Activated CD4-positive, alpha-beta memory T cell treated with anti-CD3 and anti-CD28 coated beads for 36 hours (primary cell): ENCODE measurements at places on chromosomes 11 and 22. TPM values are rescaled to one million over a fixed set of nuclear protein-coding genes. Genes with fewer than 3 reads are reported as not detected.

KCTD14 gene
- total RNA-seq: 0.17 TPM

DNA sequence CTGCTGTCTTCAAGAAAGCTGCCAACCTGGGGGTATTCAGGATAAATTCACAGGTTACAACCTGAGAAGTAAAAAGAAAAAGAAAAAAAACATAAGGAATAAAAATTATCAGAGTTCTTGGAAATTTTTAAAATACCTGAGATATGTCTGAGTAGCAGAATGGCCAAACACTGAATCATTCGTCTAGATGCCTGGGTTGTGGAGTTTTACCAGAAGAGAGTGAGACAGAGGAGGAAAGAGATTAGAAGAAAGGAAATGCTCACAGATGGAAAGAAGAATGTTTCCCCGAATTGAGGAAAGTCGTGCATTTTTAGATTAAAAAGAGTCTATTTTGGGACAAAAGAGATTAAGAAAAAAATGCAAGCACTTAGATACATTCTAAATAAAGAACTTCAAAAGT lies 1026.7 kb downstream of the TBC1D22A start:
- DNase-seq: no peak
- H3K36me3 ChIP-seq: peaks cover 2% of the 10 kb centered on the region
- H3K27ac ChIP-seq: no peak overlapping the region
- H3K27me3 ChIP-seq: peaks cover 11% of the 10 kb centered on the region
- H3K4me3 ChIP-seq: no peak overlapping the region
- no peaks in the 10 kb centered on the region for H3K4me1 ChIP-seq

ART5 gene
- total RNA-seq: not detected

GRCh38 chr11:9201372-9202162 lies 63.6 kb downstream of the DENND5A start:
- H3K36me3 ChIP-seq: peaks cover 13% of the 10 kb centered on the region
- H3K4me1 ChIP-seq: peaks cover 9% of the 10 kb centered on the region

DNA sequence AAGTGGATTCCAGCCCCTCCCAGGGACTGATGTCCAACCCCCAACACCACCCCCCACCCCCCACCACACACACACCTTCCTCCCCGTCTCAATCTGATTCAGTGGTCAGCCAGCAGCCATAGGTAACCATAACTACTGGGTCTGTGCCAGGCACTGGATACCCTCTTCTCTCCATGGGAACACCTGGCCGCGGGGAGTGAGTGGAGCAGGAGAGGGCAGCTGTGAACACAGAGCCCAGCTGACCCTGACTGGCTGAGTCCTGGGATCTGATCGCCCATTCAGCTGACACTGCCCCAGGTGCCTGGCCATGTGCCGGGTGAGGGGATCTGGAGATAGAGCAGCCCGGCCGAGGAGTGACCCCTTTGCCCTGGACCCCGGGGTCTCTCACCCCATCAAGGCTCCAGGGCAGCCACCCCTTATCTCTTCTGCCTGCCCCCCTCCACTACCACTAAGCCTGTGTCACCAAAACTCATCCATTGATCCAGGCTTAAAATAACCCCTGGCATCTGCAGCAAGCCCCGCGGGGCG lies 2.6 kb upstream of the SHISA8 start:
- H3K27ac ChIP-seq: no peak overlapping the region
- peaks cover 22% of the 10 kb centered on the region for H3K4me1 ChIP-seq
- DNase-seq: no peak
- H3K4me3 ChIP-seq: no peak overlapping the region
- H3K36me3 ChIP-seq: no peaks in the 10 kb centered on the region

APOA4 gene
- total RNA-seq: not detected

DNA sequence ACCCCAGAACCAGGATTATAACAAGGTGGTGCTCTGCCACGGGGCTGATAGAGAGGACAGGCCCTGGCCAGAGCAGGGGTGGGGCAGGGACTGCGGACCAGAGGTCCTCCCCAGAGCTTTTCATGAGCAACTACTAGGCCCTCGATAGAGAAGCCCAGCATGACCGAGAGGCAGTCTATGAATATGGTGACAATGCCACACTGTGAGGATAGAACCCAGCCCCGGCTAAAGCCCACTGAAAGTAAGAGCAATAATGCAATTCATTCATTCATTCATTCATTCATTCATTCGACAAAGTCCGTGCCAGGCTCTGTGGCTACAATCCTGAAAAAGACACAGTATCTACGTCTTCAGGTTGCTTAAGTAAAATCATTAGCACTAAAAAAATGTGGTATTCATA lies 35.6 kb upstream of the CD5 start:
- H3K4me1 ChIP-seq: peaks cover 94% of the 10 kb centered on the region
- peak overlapping the region; percentile 99 for H3K27ac ChIP-seq
- H3K27me3 ChIP-seq: no peaks in the 10 kb centered on the region
- DNase-seq: peak; percentile 9

- no peaks in the 10 kb centered on the region for H3K4me1 ChIP-seq
- peaks cover 4% of the 10 kb centered on the region for H3K27me3 ChIP-seq
- H3K4me3 ChIP-seq: no peak overlapping the region
- H3K36me3 ChIP-seq: no peaks in the 10 kb centered on the region
- no peak overlapping the region for H3K27ac ChIP-seq
- no peak for DNase-seq
Observed at GRCh38 chr11:1708716-1709115, 11.7 kb downstream of the KRTAP5-6 start.

DNA sequence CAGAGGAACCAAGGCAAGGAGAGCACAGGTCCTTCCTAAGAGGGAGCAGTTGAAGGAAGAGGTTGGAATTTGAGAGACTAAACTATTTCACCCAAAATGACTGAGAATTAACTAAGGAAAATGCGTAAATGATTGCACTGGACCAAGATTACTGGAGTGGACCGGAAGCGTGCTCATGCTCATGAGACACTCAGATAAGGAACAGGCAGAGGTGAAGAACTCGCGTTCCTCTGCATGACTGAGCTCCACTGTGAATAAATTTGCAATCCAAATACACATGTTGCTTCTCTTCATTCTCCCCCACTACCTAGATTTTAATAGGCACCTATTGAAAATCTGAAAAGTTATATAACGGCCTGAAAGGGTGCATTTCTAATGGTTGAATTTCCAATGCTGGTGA lies 207.0 kb downstream of the KIRREL3 start:
- no peak overlapping the region for H3K27ac ChIP-seq
- H3K4me1 ChIP-seq: no peaks in the 10 kb centered on the region
- H3K27me3 ChIP-seq: no peaks in the 10 kb centered on the region
- no peak overlapping the region for H3K4me3 ChIP-seq

DNA sequence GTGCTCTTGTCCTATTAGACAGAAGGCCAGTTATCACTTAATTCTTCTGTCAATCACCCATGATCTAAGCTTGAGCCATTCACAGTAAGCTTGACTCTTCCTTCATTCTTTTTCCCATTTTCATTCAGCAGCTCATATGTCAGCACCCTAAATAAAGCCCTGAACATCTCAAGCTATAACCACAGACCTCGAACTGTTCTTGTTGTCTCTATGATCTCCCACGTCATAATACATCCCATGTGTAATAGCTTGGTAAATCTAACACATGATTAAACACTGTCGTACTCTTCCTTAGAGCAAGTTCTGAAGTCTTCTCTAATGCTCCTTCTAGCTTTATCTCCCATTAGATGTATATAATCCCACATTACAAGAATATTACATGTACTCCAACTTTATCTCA lies 14.4 kb downstream of the MUC15 start:
- no peak overlapping the region for H3K4me3 ChIP-seq
- no peak for DNase-seq
- H3K4me1 ChIP-seq: no peaks in the 10 kb centered on the region
- H3K36me3 ChIP-seq: no peaks in the 10 kb centered on the region
- H3K27me3 ChIP-seq: no peaks in the 10 kb centered on the region
- H3K27ac ChIP-seq: no peak overlapping the region

OR10D3 gene
- not detected for total RNA-seq

SMIM35 gene
- total RNA-seq: 0.40 TPM

- peak overlapping the region; percentile 40 for H3K27ac ChIP-seq
- no peak overlapping the region for H3K4me3 ChIP-seq
- no peaks in the 10 kb centered on the region for H3K27me3 ChIP-seq
- H3K4me1 ChIP-seq: peaks cover 40% of the 10 kb centered on the region
- DNase-seq: peak; percentile 42
Observed at GRCh38 chr11:118277312-118277711, 13.2 kb upstream of the MPZL2 start.

OR5B21 gene
- total RNA-seq: not detected

GRCh38 chr11:46389450-46390330 lies 1.9 kb downstream of the CHRM4 start:
- peak; percentile 79 for DNase-seq
- peak overlapping the region; percentile 57 for H3K4me3 ChIP-seq
- H3K36me3 ChIP-seq: no peaks in the 10 kb centered on the region
- peaks cover 61% of the 10 kb centered on the region for H3K27me3 ChIP-seq
- H3K4me1 ChIP-seq: peaks cover 31% of the 10 kb centered on the region
- H3K27ac ChIP-seq: no peak overlapping the region

RTN4R gene
- total RNA-seq: 3.1 TPM

B3GAT1 gene
- 0.22 TPM for total RNA-seq

MAPK11 gene
- total RNA-seq: 24.6 TPM

DNA sequence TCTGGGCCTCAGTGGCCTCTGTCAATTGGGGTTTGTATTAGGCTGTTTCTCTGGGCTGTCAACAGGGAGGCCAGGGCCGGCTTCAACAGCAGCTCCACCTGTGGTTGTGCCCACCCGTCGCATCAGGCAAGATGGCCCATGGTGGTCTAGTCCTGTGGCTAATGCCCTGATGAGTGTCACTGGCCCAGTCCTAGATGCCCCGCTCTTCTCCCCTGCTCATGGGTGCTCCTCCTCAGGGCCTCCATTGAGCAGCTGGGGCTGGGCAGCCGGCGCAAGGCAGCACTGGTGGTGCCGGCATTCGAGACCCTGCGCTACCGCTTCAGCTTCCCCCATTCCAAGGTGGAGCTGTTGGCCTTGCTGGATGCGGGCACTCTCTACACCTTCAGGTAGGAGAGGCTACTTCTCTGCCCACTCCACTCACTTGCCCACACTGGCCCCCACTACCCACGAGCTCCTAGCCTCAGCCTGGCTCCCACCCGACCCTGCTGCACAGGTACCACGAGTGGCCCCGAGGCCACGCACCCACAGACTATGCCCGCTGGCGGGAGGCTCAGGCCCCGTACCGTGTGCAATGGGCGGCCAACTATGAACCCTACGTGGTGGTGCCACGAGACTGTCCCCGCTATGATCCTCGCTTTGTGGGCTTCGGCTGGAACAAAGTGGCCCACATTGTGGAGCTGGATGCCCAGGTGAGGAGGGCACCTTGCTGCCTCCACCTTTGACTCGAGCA lies 5.4 kb downstream of the LARGE2 start:
- no peak overlapping the region for H3K4me3 ChIP-seq
- peaks cover 8% of the 10 kb centered on the region for H3K27me3 ChIP-seq
- H3K4me1 ChIP-seq: peaks cover 39% of the 10 kb centered on the region
- DNase-seq: no peak
- H3K27ac ChIP-seq: no peak overlapping the region

DNA sequence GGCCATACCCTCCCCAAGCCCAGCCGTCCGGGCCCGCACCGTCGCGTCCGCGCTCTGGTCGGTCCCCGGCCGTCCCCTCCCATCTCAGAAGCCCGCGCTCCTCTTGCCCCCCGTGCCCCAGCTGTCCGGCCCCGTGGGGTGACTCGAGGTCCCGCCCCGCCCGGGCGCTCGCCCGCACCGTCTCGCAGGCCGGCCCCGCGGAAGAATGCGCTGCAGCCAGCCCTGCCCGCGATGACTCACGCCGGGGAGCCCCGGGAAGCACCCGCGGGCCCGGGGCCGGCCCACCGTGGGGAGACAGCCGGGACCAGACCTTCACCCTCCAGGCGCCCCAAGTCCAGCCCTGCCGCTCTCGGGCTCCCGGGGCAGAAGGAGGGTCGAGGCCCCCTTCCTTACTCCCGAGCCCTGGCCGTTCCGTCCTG lies 320 bp upstream of the PHLDA2 start:
- peak overlapping the region; percentile 70 for H3K27ac ChIP-seq
- peak overlapping the region; percentile 74 for H3K4me3 ChIP-seq
- DNase-seq: peak; percentile 73
- peaks cover 11% of the 10 kb centered on the region for H3K27me3 ChIP-seq

DNA sequence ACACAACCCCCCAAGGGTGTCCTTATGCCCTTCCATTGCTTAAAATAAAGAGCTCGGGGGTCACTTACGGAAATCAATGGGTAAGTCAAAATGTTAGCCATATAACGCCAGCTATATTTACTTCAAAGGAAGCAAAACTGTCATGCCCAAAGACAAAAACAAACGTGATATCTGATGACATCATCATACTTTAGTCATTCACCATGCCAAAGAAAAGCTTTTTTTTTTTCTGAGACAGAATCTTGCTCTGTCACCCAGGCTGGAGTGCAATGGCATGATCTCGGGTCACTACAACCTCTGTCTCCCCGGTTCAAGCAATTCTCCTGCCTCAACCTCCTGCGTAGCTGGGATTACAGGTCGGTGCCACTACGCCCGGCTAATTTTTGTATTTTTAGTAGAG lies 47.7 kb upstream of the SC5D start:
- H3K27me3 ChIP-seq: no peaks in the 10 kb centered on the region
- no peak overlapping the region for H3K27ac ChIP-seq
- no peak for DNase-seq
- H3K4me3 ChIP-seq: no peak overlapping the region
- H3K36me3 ChIP-seq: no peaks in the 10 kb centered on the region

DNA sequence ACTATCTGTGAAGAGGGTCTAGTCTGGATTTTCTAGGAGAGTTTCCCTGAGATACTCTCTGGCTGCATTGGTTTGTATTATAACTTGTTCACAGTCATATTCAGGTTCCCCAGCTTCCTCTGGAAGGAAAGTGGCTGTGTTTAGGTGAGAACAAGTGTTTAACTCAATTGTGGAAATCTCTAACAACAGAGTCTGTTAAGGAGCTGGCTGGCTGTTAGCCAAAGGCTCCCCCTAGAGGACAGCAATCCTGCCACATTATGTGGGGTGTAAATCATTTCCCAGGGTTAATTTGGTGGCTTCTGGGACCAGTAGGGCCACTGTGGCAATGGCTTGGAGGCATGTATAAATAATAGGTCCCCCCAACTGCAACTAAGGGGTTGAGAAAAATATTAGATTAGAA lies 18.4 kb downstream of the MS4A6E start:
- DNase-seq: peak; percentile 21
- no peak overlapping the region for H3K4me3 ChIP-seq
- H3K4me1 ChIP-seq: no peaks in the 10 kb centered on the region
- H3K27ac ChIP-seq: no peak overlapping the region
- peaks cover 26% of the 10 kb centered on the region for H3K27me3 ChIP-seq
- H3K36me3 ChIP-seq: no peaks in the 10 kb centered on the region

DNA sequence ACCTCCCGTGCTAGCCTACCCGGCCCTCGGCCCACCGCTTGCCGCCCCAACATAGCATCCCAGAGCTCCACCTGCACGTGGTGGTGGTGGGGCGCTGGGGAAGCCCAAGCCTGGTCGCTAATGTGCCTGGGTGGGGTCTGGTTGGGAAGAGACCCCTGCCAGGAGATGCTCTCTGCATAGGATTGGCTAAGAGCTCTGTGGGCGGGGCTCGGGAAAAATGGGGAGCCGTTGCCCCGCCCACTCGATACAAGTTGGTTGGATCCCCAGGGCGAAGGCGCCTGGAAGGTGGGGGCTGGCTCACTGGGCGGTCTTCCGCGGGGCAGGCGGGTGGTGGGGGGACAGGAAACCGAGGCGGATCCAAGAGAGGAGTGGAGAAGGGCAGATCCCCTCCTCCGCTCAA lies 7.6 kb downstream of the LRRC10B start:
- H3K36me3 ChIP-seq: no peaks in the 10 kb centered on the region
- H3K4me1 ChIP-seq: peaks cover 7% of the 10 kb centered on the region
